Activated CD4-positive, alpha-beta memory T cell treated with anti-CD3 and anti-CD28 coated beads for 36 hours (primary cell): ENCODE measurements at places on chromosomes 12 and 14.

- no peak overlapping the region for H3K4me3 ChIP-seq
- H3K27ac ChIP-seq = no peak overlapping the region
- DNase-seq = no peak
- H3K36me3 ChIP-seq = no peaks in the 10 kb centered on the region
- peaks cover 4% of the 10 kb centered on the region for H3K4me1 ChIP-seq
Observed at GRCh38 chr12:19054035-19054434, 75.5 kb upstream of the PLEKHA5 start.

DNA sequence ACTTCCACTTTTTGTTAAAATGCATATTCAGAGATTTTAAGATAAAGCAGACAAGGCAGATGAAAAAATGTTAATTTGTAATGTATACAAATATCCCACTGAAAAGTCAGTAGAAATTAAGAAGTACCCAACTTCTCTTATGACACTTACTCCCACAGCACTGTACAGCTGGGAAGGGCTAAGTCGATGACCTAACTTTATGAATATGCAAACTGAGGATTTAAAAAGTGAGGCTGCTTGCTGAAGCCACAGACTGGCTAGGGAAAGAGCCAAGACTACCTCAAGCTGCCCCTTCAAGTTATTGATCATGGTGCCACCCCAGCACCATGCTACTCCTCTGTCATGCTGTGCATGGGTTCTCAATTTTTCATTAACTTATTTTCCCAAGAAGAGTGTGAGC, 17.0 kb downstream of the PPM1H start:
- H3K27ac ChIP-seq = no peak overlapping the region
- H3K4me1 ChIP-seq = no peaks in the 10 kb centered on the region
- peaks cover 9% of the 10 kb centered on the region for H3K27me3 ChIP-seq
- no peak for DNase-seq
- no peak overlapping the region for H3K4me3 ChIP-seq
- H3K36me3 ChIP-seq = no peaks in the 10 kb centered on the region

DNA sequence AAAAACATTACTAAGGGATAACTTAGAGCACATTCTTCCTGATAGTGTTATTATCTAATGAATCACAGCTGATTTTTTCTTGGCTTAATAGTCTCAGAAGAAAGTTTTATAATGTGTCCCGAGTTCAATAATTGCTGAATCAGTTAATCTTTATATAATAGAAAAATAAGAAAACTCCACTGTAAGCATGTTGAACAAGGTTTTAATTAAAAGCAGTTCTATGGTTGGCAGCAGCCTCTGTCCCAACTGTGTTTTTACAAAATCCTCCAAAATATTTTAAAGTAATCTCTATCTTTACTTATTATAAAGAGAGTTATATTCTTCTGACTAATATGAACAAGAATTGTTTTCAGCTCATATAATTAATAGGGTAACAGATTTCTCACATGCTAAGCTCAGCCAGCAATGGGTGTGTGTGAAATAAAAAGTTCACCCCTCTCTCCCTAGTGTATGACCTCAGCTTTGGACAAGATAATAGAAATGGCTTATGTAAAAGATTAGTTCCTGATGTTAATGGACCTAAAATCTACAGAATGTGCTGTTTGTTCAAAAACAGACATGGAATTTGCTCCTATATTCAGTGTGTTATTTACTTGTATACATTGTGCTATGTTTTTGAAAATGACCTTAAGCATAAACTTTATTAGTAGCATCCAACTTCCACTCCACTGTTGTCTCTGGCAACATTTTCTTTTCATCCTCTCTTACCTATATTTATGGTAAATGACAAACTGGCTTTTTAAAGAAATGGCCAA, 67.1 kb upstream of the DCN start:
- no peaks in the 10 kb centered on the region for H3K36me3 ChIP-seq
- H3K27me3 ChIP-seq = peaks cover 2% of the 10 kb centered on the region
- no peaks in the 10 kb centered on the region for H3K4me1 ChIP-seq

- H3K27ac ChIP-seq = no peak overlapping the region
- no peaks in the 10 kb centered on the region for H3K27me3 ChIP-seq
- peaks cover 5% of the 10 kb centered on the region for H3K4me1 ChIP-seq
- no peaks in the 10 kb centered on the region for H3K36me3 ChIP-seq
- H3K4me3 ChIP-seq = no peak overlapping the region
Observed at GRCh38 chr14:90849787-90850444, 33.7 kb upstream of the TTC7B start.

DNA sequence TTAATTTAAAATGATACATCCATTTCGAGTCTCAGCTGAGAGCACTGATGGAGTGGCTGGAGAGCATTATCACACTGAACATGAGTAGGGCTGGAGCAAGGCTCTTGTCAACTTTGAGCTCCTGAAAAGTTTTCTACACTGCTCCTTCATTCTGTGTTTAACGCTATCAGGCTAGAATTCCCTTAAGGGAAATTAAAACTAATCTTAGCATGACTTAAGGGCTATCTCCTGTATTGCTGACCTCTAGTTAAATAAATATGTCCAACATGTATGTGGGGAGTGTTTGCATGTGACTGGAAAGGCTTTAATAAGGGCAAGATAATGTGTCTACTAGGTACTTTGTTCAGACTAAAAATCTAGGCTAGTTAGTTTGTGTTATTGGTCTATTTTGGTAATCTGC, 116.7 kb upstream of the CAND1 start:
- H3K4me3 ChIP-seq = no peak overlapping the region
- peaks cover 6% of the 10 kb centered on the region for H3K27me3 ChIP-seq
- H3K27ac ChIP-seq = no peak overlapping the region
- no peaks in the 10 kb centered on the region for H3K36me3 ChIP-seq

DNA sequence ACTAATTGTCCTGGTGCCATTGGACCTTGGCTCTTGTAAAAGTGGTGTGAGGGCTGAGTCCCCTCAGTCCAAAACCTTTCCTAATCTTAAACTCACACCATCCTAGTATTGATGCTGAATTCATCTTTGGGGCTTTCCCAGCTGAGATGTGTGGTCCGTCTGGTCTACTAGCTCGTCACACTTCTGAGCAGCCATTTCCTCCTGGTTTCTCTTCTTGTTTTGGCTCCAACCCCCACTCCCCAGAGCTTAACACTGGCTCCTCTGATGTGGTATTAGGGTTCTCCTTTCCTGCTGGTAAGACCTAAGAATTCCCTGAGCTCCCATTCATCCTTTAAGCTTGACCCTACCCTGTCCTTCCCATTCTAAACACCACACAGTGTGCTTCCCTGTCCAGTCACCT, 900.6 kb downstream of the VRK1 start:
- no peaks in the 10 kb centered on the region for H3K27me3 ChIP-seq
- peaks cover 2% of the 10 kb centered on the region for H3K36me3 ChIP-seq
- H3K27ac ChIP-seq = peak overlapping the region; percentile 81
- H3K4me3 ChIP-seq = no peak overlapping the region

GRCh38 chr14:98290596-98290995, 981.4 kb downstream of the BCL11B start:
- H3K4me3 ChIP-seq = no peak overlapping the region
- no peaks in the 10 kb centered on the region for H3K36me3 ChIP-seq
- H3K4me1 ChIP-seq = peaks cover 5% of the 10 kb centered on the region
- H3K27me3 ChIP-seq = no peaks in the 10 kb centered on the region
- H3K27ac ChIP-seq = no peak overlapping the region

- peaks cover 43% of the 10 kb centered on the region for H3K36me3 ChIP-seq
- H3K27me3 ChIP-seq = no peaks in the 10 kb centered on the region
- H3K4me3 ChIP-seq = no peak overlapping the region
- peaks cover 49% of the 10 kb centered on the region for H3K4me1 ChIP-seq
- H3K27ac ChIP-seq = no peak overlapping the region
Observed at GRCh38 chr12:55818140-55818728, 393 bp downstream of the ORMDL2 start.

DNA sequence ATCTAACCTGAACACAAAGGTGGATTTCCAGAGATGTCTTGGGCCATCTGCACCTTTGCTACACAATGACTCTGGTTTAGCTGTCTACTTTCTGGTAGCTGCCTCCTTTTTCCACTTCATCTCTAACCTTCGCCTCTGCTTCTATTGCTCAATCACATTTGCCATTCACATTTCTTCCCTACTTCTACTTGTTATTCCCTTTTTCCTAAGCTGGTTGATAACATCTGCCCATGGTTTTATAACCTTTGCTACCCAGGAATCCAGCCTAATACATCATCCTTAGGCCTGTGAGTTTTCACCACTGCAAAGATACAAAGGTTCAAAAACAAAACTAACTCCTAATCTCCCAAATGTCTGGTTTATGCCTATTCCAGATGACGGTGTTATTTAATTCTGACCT, 13.2 kb downstream of the SPPL3 start:
- H3K36me3 ChIP-seq = peaks cover 2% of the 10 kb centered on the region
- DNase-seq = no peak
- no peaks in the 10 kb centered on the region for H3K27me3 ChIP-seq
- H3K27ac ChIP-seq = no peak overlapping the region
- H3K4me1 ChIP-seq = peaks cover 48% of the 10 kb centered on the region
- H3K4me3 ChIP-seq = no peak overlapping the region

DNA sequence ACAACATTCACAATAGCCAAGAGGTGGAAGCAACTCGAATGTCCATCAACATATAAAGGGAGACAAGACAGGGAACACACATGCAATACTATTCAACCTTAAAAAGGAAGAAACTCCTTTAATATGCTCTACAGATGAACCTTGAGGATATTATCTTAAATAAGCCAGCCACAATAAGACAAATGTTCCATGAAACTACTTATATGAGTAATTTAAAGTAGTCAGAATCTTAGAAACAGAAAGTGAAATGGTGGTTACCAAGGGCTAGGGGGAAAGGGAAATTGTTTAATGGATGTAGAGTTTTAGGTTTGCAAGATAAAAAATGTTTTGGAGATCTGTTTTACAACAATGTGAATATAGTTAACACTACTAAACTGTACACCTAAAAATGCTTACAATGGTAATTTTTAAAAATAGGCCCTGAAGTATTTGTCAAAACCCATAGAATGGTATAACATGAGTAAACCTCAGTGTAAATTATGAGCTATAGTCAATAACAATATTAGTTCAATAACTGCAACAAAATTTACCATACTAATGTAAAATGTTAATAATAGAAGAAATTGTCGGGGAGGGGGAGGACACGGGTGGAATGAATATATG, 71.1 kb downstream of the EGLN3 start:
- H3K27ac ChIP-seq = no peak overlapping the region
- peaks cover 9% of the 10 kb centered on the region for H3K36me3 ChIP-seq
- no peak for DNase-seq
- H3K4me1 ChIP-seq = no peaks in the 10 kb centered on the region

DNA sequence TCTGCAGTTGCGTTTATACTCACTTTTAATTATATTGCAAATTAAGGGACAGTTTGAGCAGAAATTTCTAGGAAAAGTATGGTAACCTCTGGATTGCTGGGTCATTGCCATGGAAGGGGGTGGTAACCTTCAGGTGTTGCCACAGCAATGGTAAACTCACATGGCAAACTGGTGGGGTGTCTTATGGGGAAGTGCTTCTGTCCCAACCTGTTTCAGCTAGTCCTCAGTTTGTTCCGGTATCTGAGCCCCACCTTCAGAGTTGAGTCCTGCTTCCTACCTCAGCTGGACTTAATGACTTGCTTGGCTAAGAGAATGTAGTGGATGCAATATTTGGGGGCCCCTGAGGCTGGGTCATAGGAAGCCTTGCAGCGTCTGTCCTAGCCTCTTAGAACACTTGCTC, 7.3 kb upstream of the CLMN start:
- DNase-seq = no peak
- H3K4me3 ChIP-seq = no peak overlapping the region
- no peak overlapping the region for H3K27ac ChIP-seq
- no peaks in the 10 kb centered on the region for H3K4me1 ChIP-seq
- peaks cover 11% of the 10 kb centered on the region for H3K27me3 ChIP-seq

DNA sequence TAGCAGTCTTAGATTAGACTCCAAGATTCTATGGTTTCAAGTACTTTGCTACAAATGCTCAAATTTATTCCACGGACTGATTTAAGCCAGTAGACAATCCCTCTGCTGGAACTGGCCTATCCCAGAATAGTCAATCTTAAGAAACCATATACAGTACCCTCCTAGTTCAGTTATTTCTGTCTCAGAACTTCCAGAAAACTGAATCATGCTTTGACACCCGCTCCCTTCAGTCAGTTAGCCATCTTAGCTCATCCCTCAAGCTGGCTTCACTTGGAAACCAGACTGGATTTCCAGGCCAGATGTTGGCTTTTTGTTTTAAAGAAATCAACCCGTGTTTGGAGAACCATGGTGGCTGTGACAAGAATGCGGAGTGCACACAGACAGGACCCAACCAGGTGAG, 125.5 kb downstream of the NT5DC3 start:
- DNase-seq = no peak
- H3K27me3 ChIP-seq = peaks cover 4% of the 10 kb centered on the region
- no peaks in the 10 kb centered on the region for H3K4me1 ChIP-seq

DNA sequence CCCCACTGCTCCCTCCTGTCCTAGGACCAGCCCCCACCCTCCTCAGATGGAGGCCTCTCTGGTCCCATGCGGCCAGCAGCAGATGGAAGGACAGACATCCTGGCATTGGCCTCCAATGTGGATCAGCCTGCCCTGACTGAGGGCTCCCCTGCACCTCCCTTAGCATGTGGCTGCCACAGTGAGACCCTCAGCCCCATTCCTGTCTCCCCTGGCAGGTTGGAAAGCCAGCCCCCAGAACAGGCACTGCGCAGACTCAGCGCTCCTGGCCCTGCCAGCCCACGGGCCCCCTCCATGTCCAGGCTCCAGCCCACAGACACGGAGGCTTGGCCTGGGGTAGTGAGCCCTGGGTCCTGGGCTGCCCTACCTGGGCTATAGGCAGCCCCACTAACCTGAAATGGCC, 47.2 kb upstream of the DIO3 start:
- no peak overlapping the region for H3K27ac ChIP-seq
- H3K36me3 ChIP-seq = no peaks in the 10 kb centered on the region
- H3K4me3 ChIP-seq = no peak overlapping the region

GRCh38 chr12:116066381-116067230, 210.9 kb downstream of the MED13L start:
- peaks cover 34% of the 10 kb centered on the region for H3K4me1 ChIP-seq
- H3K36me3 ChIP-seq = no peaks in the 10 kb centered on the region
- DNase-seq = peak; percentile 71
- H3K27me3 ChIP-seq = no peaks in the 10 kb centered on the region
- no peak overlapping the region for H3K27ac ChIP-seq
